ENCODE measurements at places on chromosomes 7 and 10. TPM values are rescaled to one million over a fixed set of nuclear protein-coding genes. Genes with fewer than 3 reads are reported as not detected.

The CLCN1 gene
- 0.03 TPM for total RNA-seq

The CFAP69 gene
- total RNA-seq = 2.0 TPM

The OR2A42 gene
- not detected for total RNA-seq

The ABCB4 gene
- total RNA-seq = not detected

The ELMO1 gene
- 3.4 TPM for total RNA-seq

The MRLN gene
- not detected for total RNA-seq

The HSPA12A gene
- total RNA-seq = 9.8 TPM

The PHKG1 gene
- 0.31 TPM for total RNA-seq

The HOXA2 gene
- 0.85 TPM for total RNA-seq

The ATAD1 gene
- total RNA-seq = 41.7 TPM

The CTBP2 gene
- total RNA-seq = 107 TPM

The SPACDR gene
- total RNA-seq = 0.92 TPM

The PRSS37 gene
- not detected for total RNA-seq

The AGAP3 gene
- total RNA-seq = 59.1 TPM

The SEPTIN14 gene
- not detected for total RNA-seq

The CALHM3 gene
- total RNA-seq = 0.35 TPM

The CAV1 gene
- 658 TPM for total RNA-seq

The C7orf57 gene
- 0.32 TPM for total RNA-seq

The NPM3 gene
- 121 TPM for total RNA-seq

The SPDYE2 gene
- total RNA-seq = not detected

The OR2A1 gene
- not detected for total RNA-seq

The NKX1-2 gene
- total RNA-seq = 0.05 TPM

The SNX13 gene
- 14.2 TPM for total RNA-seq

The PDE6C gene
- total RNA-seq = not detected

The PLEKHS1 gene
- 0.06 TPM for total RNA-seq

The FGFR2 gene
- 0.19 TPM for total RNA-seq

The KNDC1 gene
- total RNA-seq = 0.74 TPM

The CCAR1 gene
- 52.3 TPM for total RNA-seq

The GPNMB gene
- total RNA-seq = 3.1 TPM

The PRKG1 gene
- 0.01 TPM for total RNA-seq

The TMEM273 gene
- not detected for total RNA-seq

The RBP4 gene
- 10.6 TPM for total RNA-seq

The ATRNL1 gene
- 0.32 TPM for total RNA-seq

The DNAJB9 gene
- 8.9 TPM for total RNA-seq

The CFAP43 gene
- 0.15 TPM for total RNA-seq
